ENCODE measurements at places on chromosomes 3 and 15.

DNA sequence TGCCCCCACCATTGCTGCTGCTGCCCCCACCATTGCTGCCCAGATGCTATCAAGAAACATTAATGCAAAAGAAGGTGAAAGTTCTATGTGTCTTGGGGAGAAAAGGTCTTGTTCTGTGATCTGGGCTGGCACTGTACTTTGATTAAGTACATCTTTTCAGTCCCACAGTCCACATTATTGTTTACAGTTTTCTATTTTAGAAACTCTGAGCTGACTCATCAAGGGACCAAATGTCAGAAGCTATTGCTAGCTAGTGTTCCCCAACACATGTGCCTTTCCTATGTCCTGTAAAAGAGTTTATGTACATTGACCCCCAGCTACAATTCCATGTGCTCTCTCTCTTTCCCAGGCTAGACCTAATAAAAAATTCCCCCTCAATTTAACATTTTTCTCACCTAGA, 264.7 kb upstream of the NECTIN3 start:
- no peak overlapping the region for H3K27ac ChIP-seq
- peaks cover 9% of the 10 kb centered on the region for H3K4me1 ChIP-seq
- H3K36me3 ChIP-seq = no peaks in the 10 kb centered on the region

GRCh38 chr3:86985181-86985826, 5.6 kb downstream of the VGLL3 start:
- peaks cover 67% of the 10 kb centered on the region for H3K36me3 ChIP-seq
- H3K4me1 ChIP-seq = peaks cover 56% of the 10 kb centered on the region
- H3K27me3 ChIP-seq = no peaks in the 10 kb centered on the region
- H3K4me3 ChIP-seq = peak overlapping the region; percentile 95
- no peak for DNase-seq

DNA sequence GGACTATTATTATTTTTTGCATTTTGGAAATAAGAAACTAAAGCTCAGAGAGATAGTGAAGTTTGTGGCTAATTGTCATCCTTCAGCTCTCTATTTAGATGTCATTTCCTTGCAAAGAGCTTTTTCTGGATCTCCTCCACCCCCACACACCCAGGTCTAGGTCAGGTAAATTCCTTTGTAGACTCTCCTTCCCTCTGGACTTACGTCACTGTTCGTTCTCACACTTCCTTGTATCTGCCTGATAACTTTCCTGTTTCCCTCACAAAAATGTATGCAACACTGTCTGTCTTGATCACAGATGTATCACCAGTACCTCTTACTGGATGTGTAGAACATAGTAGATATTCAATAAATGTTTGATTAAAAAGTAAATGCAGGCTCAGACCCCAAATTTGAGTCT, 6.1 kb upstream of the MB21D2 start:
- H3K4me1 ChIP-seq = peaks cover 3% of the 10 kb centered on the region
- H3K4me3 ChIP-seq = no peak overlapping the region
- no peaks in the 10 kb centered on the region for H3K27me3 ChIP-seq
- H3K36me3 ChIP-seq = no peaks in the 10 kb centered on the region
- no peak for DNase-seq

GRCh38 chr3:37816271-37816670, 45.4 kb upstream of the CTDSPL start:
- DNase-seq = no peak
- no peak overlapping the region for H3K27ac ChIP-seq
- peaks cover 19% of the 10 kb centered on the region for H3K36me3 ChIP-seq
- H3K27me3 ChIP-seq = no peaks in the 10 kb centered on the region
- H3K4me1 ChIP-seq = peaks cover 2% of the 10 kb centered on the region

DNA sequence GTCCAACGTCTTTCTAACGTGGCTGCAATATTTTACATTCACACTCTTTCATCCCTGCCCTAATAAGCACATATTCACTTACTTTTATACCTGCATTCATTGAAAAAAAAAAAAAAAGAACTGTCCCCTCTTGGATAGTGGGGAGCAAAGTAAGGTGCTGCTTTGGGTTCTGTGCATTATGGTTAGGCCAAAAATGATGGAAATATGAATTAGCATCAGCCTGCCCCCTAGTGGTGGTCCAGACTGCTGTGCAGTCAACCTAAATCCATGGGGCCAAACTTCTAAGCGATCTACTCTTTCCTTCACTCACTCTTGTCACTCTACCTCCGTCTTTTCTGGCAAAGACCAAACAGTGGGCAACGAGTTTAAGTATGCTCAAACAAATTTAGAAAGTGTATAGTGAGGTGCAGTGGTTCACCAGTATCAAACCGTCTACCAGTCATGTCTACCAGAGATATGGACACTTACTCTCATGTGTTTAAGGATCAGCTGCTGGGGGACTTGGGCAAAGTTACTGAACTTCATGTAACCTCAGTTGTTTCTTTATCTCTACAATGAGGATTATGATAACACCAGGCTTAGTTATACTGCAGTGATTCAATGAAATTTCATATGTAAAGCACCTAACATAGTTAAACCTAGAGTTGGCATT, 61.5 kb upstream of the GRM7 start:
- no peak overlapping the region for H3K4me3 ChIP-seq
- no peaks in the 10 kb centered on the region for H3K36me3 ChIP-seq
- no peaks in the 10 kb centered on the region for H3K27me3 ChIP-seq
- no peak overlapping the region for H3K27ac ChIP-seq

- H3K27me3 ChIP-seq = peaks cover 36% of the 10 kb centered on the region
- peaks cover 8% of the 10 kb centered on the region for H3K4me1 ChIP-seq
Measured at GRCh38 chr3:42681361-42682038, 3.8 kb upstream of the KLHL40 start.

DNA sequence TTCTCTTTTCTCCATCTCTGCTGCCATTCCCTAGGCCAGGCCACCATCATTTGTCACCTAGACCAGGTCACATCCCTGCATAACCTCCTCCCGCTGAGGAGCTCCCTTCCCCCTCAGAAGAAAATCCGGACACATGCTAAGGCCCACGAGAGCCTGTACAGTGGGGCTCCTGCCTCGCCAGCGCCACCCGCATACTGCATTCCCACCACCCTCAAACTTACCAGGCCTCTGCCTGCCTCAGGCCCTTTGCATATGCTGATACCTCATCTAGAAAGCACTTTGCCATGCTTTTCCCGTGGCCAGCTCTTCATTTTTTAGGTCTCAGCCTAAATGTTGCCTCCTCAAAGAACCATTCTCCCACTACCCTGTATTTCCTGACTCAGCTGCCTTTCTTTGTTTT, 220.1 kb upstream of the CTDSPL start:
- H3K27me3 ChIP-seq = peaks cover 5% of the 10 kb centered on the region
- H3K27ac ChIP-seq = no peak overlapping the region
- no peak for DNase-seq
- H3K4me3 ChIP-seq = no peak overlapping the region
- H3K4me1 ChIP-seq = no peaks in the 10 kb centered on the region
- H3K36me3 ChIP-seq = no peaks in the 10 kb centered on the region

DNA sequence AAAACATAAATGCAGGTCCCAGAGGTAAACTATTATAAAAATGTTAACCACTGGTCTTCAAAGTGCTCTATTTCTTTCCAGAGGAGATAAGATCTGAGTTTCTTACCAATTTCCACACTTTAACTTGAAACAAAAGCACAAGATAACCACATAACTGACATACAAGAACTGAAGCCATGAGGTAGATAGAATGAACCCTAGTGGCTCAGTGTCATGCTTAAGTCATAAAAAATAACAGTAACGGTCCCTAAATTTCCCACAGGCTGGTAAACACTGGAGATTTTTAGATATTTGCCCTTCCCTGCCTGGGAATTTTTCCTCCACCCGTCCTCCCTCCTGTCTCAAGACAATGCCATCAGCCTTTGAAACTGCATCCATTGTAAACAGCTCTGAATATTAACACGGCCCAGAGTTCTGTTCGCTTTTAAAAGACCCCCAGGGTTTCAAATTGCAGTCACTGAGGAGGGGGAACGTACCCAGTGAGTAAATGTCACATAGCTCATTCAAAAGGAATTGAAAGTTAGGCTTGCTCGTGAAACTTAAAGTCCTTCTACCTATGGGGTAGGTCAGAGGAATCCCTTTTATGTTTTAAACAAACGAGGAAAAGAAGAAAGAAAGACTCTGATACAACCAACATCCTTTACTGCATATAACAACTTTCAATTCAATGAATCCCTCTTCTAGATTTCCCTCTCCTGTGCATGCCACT, 5.7 kb downstream of the LRIG1 start:
- no peaks in the 10 kb centered on the region for H3K36me3 ChIP-seq
- no peak for DNase-seq
- H3K27me3 ChIP-seq = no peaks in the 10 kb centered on the region
- no peak overlapping the region for H3K27ac ChIP-seq
- peaks cover 82% of the 10 kb centered on the region for H3K4me1 ChIP-seq

DNA sequence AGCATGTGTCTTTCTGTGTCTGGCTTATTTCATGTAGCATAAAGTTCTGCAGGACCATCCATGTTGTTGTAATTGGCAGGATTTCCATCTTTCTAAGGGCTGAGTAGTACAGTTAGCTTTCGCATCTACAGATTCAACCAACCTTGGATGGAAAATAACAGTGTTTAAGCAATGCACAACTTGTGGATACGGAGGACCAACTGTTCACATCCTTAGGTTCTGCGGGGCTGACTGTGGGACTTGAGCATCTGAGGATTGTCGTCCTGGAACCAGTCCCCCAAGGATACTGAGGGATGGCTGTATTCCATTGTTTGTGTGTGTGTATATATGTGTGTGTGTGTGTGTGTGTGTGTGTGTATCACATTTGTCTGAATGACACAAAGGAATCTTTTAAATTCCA, 27.7 kb downstream of the ABHD17C start:
- H3K27me3 ChIP-seq = no peaks in the 10 kb centered on the region
- peaks cover 11% of the 10 kb centered on the region for H3K4me1 ChIP-seq
- no peak for DNase-seq
- no peak overlapping the region for H3K27ac ChIP-seq
- no peak overlapping the region for H3K4me3 ChIP-seq
- H3K36me3 ChIP-seq = peaks cover 15% of the 10 kb centered on the region

- H3K4me1 ChIP-seq = no peaks in the 10 kb centered on the region
- peak; percentile 32 for DNase-seq
- peaks cover 4% of the 10 kb centered on the region for H3K27me3 ChIP-seq
- no peak overlapping the region for H3K27ac ChIP-seq
- peaks cover 4% of the 10 kb centered on the region for H3K36me3 ChIP-seq
Measured at GRCh38 chr15:75090388-75090734, 67.0 kb downstream of the PPCDC start.

GRCh38 chr15:67899596-67900283, 59.9 kb upstream of the RNU6-1 start:
- DNase-seq = no peak
- peaks cover 7% of the 10 kb centered on the region for H3K4me1 ChIP-seq
- H3K36me3 ChIP-seq = no peaks in the 10 kb centered on the region
- H3K4me3 ChIP-seq = no peak overlapping the region
- no peak overlapping the region for H3K27ac ChIP-seq
- H3K27me3 ChIP-seq = no peaks in the 10 kb centered on the region

DNA sequence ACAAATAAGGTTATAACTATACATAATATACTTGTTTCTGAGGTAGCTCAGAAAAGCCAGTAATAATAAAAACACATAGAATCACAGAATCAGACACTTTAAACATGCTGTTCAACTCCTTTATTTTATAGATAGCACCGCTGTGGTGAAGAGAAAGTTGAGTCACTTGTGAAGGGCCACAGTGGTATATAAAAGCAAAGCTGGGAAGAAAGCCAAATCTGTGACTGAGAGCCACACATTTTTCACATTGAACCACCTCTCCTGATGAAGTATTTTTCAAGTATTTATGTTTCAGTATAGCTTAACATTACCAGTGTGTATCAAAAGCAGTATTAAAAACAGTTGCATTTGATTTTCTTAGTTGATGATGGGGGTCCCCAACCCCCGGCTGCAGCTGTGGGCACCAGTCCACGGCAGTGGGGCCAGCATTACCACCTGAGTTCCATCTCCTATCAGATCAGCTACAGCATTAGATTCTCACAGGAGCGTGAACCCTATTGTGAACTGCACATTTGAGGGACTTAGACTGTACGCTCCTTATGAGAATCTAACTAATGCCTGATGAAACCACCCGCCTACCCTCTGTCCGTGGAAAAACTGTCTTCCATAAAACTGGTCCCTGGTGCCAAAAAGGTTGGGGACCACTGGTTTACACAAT, 46.2 kb downstream of the TBL1XR1 start:
- no peaks in the 10 kb centered on the region for H3K27me3 ChIP-seq
- peaks cover 4% of the 10 kb centered on the region for H3K36me3 ChIP-seq
- no peak for DNase-seq

- H3K4me1 ChIP-seq = peaks cover 64% of the 10 kb centered on the region
- H3K27me3 ChIP-seq = peaks cover 12% of the 10 kb centered on the region
- peak; percentile 57 for DNase-seq
- H3K4me3 ChIP-seq = no peak overlapping the region
- H3K36me3 ChIP-seq = no peaks in the 10 kb centered on the region
- peak overlapping the region; percentile 69 for H3K27ac ChIP-seq
Measured at GRCh38 chr3:46660003-46660402, 33.5 kb downstream of the ALS2CL start.

GRCh38 chr3:170809007-170809974, 60.7 kb downstream of the RPL22L1 start:
- H3K4me3 ChIP-seq = no peak overlapping the region
- H3K27me3 ChIP-seq = peaks cover 2% of the 10 kb centered on the region
- no peak overlapping the region for H3K27ac ChIP-seq

DNA sequence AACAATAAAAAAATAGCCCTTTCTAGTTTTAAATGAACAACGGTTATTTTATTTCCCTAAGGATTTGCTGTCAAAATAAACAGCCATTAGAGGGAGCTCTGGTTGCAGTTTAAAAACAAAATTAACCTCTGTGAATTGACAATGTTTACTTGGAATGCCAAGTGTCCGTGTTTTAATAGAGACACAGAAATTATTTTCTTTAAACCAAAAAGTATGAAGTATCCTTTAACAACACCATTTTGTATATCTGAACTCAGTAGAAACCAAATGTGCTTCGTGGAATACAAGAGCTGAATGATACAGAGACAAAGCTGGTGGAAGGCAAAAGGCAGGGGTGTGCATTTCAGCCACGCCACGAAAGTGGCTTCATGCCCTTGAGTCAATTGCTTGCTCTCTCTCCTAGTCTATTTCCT, 74.4 kb downstream of the MOBP start:
- H3K27ac ChIP-seq = no peak overlapping the region
- no peak overlapping the region for H3K4me3 ChIP-seq
- H3K4me1 ChIP-seq = no peaks in the 10 kb centered on the region
- H3K27me3 ChIP-seq = peaks cover 9% of the 10 kb centered on the region

DNA sequence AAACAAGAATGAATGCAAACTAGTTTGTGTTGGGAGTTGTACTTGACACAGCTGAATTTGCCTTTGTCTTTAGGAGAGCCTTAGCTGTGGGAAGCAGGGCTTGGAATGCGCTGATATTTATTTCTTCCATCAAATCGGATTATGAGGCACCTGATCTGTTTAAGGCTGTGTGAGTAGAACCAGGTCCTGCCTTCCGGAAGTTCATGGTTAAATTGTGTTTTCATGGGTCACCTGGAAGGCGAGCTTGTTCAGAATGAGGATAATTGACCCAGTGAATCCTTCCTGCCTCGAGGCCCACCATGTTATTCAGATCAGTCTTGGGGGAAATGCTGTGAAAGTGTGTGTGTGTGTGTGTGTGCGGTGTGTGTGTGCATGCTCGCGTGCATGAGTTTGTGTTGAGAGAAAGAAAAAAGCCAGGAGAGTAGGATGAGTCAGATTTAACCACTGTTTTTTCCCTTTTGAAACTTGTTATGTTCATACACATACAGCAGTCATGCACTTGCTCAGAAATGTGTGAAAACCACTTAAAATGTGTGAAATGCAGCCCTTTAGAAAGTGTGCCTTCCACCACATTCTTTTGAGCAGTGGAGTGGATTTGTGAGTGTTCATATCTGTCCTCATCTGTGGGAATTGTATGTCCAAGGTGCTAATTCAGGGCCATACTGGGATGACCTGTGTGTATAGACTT, 36.7 kb downstream of the SMAD3 start:
- no peak overlapping the region for H3K4me3 ChIP-seq
- no peaks in the 10 kb centered on the region for H3K27me3 ChIP-seq
- no peak for DNase-seq
- H3K36me3 ChIP-seq = no peaks in the 10 kb centered on the region
- no peak overlapping the region for H3K27ac ChIP-seq

Data from osteocyte (in vitro differentiated cells).